ENCODE measurements at places on chromosomes 4 and X.

GRCh38 chrX:25721564-25721963 lies 416.6 kb upstream of the MAGEB18 start:
- DNase-seq, result no peak

GRCh38 chr4:6085691-6086628 lies 67.7 kb upstream of the C4orf50 start:
- no peak for DNase-seq

GRCh38 chr4:62023633-62024032 lies 823.5 kb downstream of the ADGRL3 start:
- DNase-seq, result no peak

- DNase-seq, result no peak
Measured at GRCh38 chr4:138770818-138771217, 244.8 kb upstream of the NOCT start.

DNA sequence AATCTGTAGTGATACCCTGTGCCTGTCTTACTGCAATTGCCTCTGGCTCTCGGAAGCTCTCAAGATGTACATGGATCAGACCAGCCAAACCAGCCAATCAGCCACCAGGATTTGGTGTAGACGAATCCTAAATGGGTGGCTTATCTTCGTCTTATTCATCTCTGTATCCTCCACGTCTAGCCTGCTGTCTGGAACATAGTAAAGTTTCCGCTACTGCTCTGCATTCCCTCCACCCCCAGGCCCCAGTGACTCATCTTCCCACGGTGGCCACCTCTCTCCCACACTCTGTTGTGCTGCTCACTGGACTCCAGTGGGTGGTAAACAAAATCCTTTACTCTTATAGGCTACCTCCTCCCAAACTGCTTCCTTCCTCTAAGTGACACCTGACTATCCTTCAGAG lies 37.8 kb downstream of the SEPTIN6 start:
- DNase-seq, result peak; percentile 71

DNA sequence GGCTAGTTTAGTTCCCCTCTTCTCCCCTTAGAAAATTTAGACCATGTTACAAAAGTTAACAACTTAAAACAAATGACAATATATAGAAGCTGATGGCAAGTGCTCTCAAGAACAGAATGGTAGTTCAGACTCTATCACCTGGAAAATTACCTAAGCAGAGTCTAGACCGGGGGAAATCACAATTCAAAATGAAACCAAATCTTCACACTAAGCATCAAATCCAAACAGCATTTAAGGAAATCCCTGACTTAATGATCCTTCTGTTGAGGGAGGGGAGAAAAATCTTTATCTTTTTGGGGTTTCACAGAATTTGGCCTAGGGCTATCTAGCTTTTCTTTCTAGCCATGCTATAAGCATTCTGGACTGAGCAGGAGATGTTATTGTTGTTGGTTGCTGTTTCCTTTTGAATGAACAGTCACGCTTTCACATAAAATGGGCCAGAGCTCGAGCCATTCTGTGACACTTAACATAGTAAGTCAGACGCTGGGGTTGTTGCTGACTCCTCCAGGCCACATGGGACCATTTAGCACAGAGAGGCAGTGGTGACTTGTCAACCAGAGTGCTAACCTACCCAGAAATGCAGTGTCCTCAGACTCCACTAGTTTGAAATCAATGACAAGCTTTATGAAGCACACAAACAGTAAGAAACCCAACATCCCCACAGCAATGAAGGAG lies 16.0 kb upstream of the LSM6 start:
- no peak for DNase-seq
